Fibroblast of skin of scalp (primary cell): ENCODE measurements at places on chromosomes 5 and 9.

GRCh38 chr5:174970502-174970901 is 246.1 kb downstream of the MSX2 start:
- no peak for DNase-seq

DNA sequence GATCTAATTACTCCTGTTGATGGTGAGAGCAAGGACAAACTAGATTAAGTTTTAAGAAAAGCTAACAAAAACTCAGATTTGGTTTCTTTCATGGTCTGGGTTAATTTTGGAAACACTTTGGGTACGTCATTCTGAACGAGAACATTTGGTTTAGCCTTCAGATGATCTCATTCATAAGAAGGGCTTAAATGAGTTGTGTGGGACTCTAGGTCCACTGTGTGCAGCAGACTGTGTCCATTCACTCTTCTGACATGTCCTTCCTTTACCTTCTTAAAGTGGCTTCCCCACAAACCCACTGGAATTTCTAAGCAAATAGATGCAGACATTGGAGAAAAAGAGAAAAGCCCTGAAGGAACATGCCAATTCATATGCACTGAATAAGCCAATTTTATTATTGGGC is 96.8 kb downstream of the FBXO4 start:
- DNase-seq = no peak

- peak; percentile 69 for DNase-seq
These were observed 36.2 kb upstream of the OTULIN start for GRCh38 chr5:14628346-14628745.

- DNase-seq = no peak
These were observed 25.3 kb downstream of the CFAP90 start for GRCh38 chr5:7825630-7826029.

GRCh38 chr9:72960446-72960845 is 7.6 kb upstream of the ALDH1A1 start:
- no peak for DNase-seq

GRCh38 chr9:92003308-92004044 is 53.4 kb upstream of the ROR2 start:
- DNase-seq = no peak

GRCh38 chr5:44546286-44546685 is 157.1 kb upstream of the FGF10 start:
- peak; percentile 25 for DNase-seq

- DNase-seq = peak; percentile 27
These were observed 8.1 kb upstream of the MLLT3 start for GRCh38 chr9:20630241-20630943.

GRCh38 chr9:112434487-112434886 is 52.1 kb upstream of the KIAA1958 start:
- no peak for DNase-seq

DNA sequence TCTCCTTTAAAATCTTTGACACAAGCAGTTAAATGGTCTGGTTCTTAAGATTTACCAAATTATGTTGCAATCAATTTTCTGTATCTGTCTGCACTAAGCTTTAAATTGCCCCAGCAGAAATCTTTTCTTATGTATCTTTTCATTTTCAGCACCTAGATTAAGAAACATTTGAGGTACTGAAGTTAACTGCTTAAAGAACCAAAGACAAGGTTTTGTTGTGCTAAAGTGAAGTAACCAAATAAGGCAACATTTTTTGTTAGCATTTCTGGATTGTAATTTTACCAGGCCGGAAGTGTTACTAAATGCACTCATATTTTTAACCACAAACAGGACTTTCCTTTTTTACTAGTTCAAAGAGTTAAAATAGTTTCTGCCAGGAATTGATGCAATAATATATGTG is 24.1 kb upstream of the MTAP start:
- peak; percentile 79 for DNase-seq

- DNase-seq = peak; percentile 81
These were observed 175.1 kb downstream of the PCSK1 start for GRCh38 chr5:96257904-96258303.

- no peak for DNase-seq
These were observed 16.5 kb upstream of the SIL1 start for GRCh38 chr5:139214646-139215045.

DNA sequence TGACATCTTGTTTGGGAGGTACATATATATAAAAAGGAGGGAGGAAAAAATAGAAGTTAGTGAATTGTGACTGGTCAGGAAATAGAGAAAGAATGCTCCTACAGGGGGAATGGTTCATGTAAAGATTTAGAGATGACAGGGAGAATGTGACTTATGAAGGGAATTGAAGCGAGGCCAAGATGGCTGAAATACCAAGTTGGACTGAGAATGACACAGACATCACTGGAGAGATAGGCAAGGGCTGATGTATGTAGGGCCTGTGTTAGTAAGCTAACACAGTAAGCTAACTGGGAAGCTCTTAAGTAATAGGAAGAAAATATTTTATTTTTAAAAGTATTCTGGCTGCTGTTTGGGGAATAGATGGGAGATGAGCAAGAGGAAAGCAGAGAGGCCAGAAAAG is 286.3 kb downstream of the NNT start:
- DNase-seq = peak; percentile 34

- no peak for DNase-seq
These were observed 46.4 kb upstream of the PRRC2B start for GRCh38 chr9:131347376-131348020.

DNA sequence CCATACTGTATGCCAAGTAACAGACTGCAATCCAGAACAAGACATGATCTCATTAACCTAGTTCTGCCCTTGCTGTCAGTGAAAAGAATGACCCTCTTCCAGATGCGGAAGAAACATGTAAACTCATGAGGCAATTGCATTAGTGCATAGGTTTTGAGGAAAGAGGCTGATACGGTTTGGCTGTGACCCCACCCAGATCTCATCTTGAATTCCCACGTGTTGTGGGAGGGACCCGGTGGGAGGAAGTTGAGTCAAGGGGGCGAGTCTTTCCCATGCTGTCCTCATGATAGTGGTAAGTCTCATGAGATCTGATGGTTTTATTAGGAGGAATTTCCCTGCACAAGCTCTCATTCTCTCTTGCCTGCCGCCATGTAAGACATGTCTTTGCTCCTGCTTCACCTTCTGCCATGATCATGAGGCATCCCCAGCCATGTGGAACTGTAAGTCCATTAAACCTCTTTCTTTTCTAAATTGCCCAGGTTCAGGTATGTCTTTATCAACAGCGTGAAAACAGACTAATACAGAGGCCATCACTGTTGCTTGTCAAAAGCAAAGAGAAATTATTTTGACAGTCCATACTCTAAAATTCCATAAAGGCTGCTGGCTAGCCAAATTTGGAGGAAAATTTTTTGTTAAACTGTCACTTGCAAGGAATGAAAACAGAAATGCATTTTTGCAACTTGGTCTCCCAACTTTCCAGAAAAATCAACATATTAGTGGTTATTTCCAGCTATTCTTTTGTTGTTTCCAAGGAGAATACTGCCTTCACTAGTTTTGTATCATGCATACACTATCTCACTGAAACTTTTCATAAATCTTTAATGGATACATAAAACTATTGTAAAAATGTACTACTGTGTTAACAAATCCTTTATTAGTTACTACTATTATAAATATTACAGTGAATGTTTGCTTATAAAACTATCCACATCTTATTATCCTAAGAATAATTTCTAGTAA is 3.2 kb upstream of the ARL15 start:
- peak; percentile 7 for DNase-seq

DNA sequence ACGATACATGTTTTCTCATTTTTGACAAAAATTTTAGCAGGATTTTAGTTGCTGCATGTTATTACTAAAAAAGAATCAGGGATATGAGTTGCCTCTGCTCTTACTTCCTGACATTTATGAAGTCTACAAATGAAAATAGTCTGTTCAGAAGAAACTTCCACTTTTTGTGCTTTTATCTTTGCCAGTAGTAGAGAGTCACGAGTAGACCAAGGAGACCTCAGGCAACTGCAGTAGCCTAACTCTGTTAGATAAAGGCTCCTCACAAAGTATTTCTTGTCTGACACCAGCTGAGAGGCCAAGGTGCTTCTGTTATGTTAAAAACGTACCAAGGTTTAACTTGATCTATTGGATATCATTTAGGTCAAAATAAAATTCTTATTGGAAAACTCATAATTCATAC is 333.9 kb downstream of the NR2F1-AS1 start:
- no peak for DNase-seq

- peak; percentile 6 for DNase-seq
These were observed 3.9 kb downstream of the FABP6 start for GRCh38 chr5:160233215-160233614.

DNA sequence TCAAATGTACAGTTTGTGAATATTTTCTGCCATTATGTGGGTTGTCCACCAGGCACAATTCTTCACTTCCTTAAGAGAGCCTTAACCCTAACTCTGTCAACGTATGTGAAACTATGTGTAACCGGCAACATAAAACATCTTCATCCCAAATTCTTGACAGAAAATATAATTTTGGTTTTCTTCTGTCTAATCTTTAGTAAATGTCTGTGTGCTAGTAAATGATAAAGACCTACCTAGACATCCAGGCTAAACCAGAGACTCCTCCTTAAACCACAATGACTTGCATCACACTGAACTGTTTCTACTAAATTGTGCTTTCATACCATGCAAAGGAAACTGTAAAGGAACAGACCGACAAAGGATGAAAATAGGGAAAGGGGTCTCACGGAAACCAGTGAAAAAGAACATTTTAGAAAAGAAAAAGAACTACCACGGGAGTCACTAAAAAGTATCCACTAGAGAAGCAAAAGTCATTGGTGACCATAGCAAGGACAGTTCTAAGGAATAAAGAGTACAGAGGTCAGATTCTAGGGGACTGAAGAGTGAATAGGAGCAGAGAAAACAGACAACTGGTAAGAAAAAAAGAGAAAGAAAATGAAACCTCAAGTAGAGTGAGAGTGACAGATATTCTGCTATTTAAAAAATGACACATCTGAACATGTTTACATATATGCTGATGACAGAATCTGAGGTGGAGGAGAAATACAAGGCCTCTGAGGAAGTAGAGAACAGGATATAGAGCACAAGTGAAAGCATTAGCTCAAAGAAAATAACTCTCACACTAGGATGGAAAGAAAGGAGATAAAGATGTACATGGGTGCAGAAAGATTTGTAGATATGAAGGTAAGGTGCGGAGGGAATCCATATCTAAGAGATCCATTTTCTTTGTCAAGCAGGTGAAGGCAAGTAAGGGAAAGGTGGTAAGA is 49.4 kb downstream of the FNIP1 start:
- DNase-seq = peak; percentile 20

DNA sequence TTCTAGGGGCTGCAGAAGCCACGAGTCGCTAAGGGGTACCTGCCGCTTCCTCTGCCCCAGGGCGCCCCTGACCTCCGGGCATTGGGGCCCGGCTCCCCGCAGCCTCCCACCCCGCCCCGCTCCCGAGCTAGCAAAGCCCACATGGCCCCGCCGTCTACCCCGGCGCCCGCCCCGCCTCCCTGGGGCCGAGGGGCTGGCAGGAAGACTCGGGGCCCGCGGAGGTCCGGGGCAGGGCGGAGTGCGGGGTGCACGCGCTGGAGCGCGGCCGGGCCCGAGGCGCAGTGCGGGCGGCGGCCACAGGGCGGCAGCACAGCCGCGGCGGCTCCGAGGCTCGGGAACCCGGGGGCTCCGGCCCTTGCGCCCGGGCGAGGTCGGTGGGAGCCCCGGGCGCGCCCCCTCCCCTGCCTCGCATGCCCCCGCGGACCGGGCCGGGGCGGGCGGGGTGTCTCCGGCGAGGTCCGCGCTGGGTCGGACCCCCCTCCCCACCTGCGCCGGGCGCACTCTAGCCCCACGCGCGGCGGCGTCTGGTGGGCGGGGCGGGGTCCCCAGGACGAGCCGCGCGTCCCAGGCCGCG is 6.7 kb downstream of the NRARP start:
- no peak for DNase-seq

- peak; percentile 5 for DNase-seq
These were observed 445.5 kb downstream of the GABRG2 start for GRCh38 chr5:162512935-162513565.

- DNase-seq = no peak
These were observed 21.9 kb upstream of the FOXE1 start for GRCh38 chr9:97830884-97831829.

- no peak for DNase-seq
These were observed 142.7 kb downstream of the TTLL11 start for GRCh38 chr9:121950441-121950840.

GRCh38 chr9:36132086-36132485 is 4.4 kb upstream of the GLIPR2 start:
- DNase-seq = peak; percentile 80

- no peak for DNase-seq
These were observed 387.9 kb upstream of the DAP start for GRCh38 chr5:11148810-11149539.
